Thyroid gland (tissue), 4 donors: ENCODE measurements at places on chromosomes 5 and 9.

DNA sequence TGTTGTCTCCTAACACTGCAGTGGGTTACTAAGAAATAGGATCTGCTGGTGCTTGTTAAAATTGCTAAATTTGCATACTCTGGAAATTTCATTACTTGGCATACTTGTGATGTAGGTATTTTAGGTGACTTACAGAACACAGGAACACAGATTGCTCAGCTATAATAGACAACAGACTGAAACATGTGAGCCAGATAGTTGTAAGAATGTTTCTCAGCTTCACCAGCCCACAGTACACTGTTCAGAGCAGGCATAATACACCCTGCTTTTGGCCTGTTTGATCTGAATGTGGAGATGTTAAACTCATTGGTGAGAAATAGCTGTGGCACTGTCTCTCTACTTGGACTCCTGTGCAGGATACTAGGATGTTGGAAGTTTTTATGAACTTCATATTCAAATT lies 275.7 kb downstream of the CSNK1G3 start:
- no peak for DNase-seq

DNA sequence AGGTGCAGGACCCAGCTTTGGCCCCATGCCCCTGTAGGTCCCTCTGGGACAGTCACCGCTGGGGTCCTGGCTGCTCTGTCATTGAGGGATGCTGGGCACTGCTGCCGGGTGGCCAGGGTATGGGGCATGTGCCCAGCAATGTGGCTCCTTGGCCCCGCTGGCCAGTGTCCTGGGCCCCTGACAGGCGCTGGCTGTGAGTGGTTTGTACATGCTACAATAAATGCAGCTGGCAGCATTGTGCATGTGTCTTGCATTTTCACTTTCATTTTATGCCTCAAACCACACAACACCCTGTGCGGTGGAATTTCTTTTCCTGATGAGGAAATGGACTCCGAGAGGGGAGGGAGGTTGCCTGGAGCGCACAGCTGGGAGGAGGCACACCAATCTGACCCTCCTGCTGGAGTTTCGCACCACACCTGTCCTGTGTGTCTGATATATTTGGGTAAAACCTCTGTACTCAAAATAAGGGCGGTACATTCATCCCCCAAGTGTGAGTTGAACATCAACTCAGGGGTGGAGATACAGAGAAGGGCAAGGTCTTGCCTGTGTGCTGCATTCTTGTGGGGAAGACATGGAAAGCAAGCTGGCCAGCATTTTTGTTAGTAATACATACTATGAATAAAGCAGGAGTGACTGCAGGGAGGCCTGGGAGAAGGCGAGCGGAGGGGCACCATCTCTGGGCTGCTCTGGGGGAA lies 11.7 kb downstream of the TSPAN17 start:
- DNase-seq = no peak

DNA sequence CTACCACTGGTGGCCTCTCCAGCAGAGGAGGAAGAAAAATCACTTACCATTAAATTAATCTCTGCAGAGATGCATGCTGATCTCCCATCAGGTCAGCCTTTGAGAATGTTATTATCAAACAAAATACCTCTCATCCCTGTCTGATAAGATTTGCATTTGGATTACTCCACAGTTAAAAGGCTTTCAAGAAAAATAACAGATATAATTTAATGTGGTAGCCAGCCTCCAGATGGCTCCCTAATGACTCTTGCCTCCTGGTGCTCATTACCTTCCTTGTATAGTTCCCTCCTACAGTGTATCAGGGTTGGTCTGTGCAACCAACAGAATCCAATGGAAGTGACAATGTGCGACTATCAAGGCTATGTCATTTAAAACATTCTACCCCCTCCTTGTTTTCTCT lies 63.6 kb upstream of the TNPO1 start:
- no peak for DNase-seq

- no peak for DNase-seq
Observed at GRCh38 chr5:148465381-148466235, 81.8 kb downstream of the FBXO38 start.

DNA sequence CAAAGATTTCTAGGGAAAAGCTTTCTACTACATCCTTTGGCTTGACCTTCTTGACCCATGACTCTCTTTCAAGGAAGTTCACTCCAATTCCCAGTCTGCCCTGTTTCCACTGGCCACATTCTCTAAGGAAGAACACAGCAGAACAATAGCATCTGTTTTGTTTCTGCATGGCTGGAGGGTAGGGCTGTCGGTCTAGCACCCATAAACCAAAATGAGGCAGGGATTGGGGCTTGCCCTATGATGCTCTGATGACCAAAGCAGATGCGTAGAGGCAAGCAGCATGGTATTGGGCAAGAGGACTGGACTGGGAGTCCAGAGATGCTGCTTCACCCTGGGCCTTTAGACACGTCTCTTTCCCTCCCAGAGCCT lies 24.1 kb downstream of the GOLGA2 start:
- no peak for DNase-seq

DNA sequence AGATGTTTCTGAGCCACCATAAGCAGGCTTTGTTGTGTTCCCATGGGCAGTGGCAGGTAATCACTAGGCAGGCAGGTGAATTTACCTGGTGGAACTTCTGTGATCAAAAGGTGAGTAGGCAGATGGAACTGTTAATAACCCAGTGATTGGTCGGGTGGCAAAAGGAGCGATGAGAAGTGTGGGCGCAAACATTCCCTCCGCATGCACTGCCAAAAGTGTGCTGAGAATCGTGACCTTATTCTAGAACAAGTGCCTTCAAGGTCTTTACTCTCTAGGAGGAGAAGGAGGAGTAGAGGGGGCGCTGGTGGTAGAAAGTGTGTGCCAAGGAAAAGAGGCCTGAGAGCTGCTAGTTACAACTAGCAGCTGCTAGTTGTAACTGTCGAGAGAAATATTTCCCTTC lies 3.3 kb downstream of the OTULINL start:
- DNase-seq = peak; percentile 35

- no peak for DNase-seq
Observed at GRCh38 chr5:4907571-4907970, 232.6 kb upstream of the ADAMTS16 start.

- DNase-seq = peak; percentile 59
Observed at GRCh38 chr9:33166231-33167083, 679 bp downstream of the B4GALT1 start.

DNA sequence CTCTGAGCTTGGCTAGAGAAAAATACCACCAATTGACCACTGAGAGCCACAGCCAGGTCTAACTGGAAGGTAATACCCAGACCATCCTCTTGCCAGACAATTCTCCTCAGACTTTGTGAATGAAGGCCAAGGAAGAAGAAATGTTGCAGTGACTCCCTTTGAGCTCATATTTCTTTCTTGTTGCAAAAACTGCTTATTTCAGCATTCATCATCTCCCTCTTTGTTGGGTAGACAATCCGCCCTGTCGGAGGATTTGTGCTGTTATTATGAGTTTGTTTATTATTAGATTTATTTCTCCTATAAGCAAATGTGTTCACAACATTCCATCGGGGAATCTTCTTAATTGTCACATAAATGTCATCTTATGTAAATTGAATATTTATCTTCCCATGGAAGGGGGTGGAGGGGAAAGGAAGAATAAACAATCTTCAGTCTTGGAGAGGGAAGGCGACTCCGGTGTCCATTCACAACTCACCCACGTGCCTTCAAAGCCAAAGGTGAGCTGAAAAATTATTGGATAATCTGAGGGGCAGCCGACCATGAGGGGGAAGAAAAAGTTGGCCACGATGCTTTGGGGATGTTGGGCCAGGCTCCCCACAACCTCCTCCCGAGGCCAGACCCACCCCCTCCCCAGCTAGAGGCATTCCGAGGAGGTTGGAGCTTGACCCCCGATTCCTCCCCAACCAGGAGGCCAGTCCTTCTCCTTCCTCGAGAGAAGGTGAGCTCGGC lies 1.8 kb upstream of the JADE2 start:
- no peak for DNase-seq

GRCh38 chr5:151454166-151454565 lies 6.8 kb downstream of the SLC36A1 start:
- DNase-seq = no peak

GRCh38 chr5:18497089-18497488 lies 862.8 kb downstream of the TAF11L14 start:
- DNase-seq = no peak

- no peak for DNase-seq
Observed at GRCh38 chr5:5453131-5453530, 30.7 kb downstream of the ICE1 start.
